ENCODE measurements at places on chromosomes 13 and 19. TPM values are rescaled to one million over a fixed set of nuclear protein-coding genes. Genes with fewer than 3 reads are reported as not detected.

- no peak overlapping the region for H3K4me3 ChIP-seq
- no peaks in the 10 kb centered on the region for H3K36me3 ChIP-seq
- H3K4me1 ChIP-seq: no peaks in the 10 kb centered on the region
- H3K27ac ChIP-seq: no peak overlapping the region
- no peaks in the 10 kb centered on the region for H3K27me3 ChIP-seq
- no peak for DNase-seq
Measured at GRCh38 chr19:43310221-43310620, 40.9 kb upstream of the PSG9 start.

DNA sequence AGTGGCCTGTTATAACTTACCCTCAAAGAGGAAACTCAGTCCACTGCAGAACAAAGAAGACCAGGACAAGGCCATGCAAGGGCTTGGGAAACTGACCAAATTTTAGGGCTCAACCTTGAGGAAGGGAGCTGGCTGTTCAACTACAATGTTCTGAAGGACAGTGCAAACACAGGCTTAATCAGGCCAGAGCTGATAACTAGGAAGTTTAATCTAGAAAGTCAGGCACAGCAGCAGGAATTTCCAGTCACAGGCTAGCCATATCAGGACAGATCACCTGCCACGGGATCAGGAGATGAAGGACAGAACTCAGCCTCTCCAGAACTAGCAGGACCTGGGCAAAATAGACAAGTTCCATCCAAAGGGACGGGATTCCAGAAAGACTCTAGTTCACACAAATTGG lies 89.4 kb downstream of the ENOX1 start:
- peaks cover 7% of the 10 kb centered on the region for H3K4me1 ChIP-seq
- DNase-seq: no peak
- no peak overlapping the region for H3K4me3 ChIP-seq

DNA sequence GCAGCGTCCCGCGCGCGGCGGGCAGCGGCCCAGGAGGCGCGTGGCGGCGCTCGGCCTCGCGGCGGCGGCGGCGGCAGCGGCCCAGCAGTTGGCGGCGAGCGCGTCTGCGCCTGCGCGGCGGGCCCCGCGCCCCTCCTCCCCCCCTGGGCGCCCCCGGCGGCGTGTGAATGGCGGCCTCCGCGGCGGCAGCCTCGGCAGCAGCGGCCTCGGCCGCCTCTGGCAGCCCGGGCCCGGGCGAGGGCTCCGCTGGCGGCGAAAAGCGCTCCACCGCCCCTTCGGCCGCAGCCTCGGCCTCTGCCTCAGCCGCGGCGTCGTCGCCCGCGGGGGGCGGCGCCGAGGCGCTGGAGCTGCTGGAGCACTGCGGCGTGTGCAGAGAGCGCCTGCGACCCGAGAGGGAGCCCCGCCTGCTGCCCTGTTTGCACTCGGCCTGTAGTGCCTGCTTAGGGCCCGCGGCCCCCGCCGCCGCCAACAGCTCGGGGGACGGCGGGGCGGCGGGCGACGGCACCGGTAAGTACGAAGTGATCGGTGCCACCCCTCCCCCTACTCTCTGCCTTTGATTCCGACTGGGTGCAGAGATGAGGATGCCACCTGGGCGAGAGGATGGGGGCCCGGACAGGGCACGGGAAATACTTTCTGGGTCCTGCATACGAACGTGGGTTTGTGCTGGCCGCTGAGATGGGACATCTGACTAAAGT lies 874 bp downstream of the TRIM28 start:
- H3K4me1 ChIP-seq: peaks cover 6% of the 10 kb centered on the region
- DNase-seq: no peak
- peaks cover 33% of the 10 kb centered on the region for H3K36me3 ChIP-seq
- peaks cover 13% of the 10 kb centered on the region for H3K27me3 ChIP-seq
- H3K4me3 ChIP-seq: peak overlapping the region; percentile 92
- H3K27ac ChIP-seq: peak overlapping the region; percentile 92

DNA sequence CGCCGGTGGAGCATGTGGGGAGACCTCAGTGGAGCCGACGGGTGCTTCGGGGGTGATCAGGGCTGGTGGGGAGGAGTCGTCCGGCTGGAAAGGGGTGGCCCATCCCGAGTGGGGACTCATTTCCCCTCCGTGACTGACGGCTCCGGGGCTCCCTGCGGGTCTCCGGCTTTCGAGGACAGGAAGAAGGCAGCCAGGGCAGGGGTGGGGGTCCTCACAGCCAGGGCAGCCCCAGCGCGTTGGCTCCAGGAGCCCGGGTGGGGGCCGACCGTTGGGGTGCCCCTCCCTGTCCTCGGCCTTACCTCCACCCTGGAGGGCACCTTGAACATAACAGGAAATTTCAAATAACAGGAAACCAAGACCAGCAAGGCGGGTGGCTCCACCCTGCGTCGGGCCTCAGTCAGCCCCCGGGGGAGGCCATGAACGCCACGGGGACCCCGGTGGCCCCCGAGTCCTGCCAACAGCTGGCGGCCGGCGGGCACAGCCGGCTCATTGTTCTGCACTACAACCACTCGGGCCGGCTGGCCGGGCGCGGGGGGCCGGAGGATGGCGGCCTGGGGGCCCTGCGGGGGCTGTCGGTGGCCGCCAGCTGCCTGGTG lies at the start of gene S1PR4:
S1PR4 (plus strand) TSS at position 393 of the 596 bp plus-strand sequence; CDS start at position 417, 24 bp downstream.
- no peaks in the 10 kb centered on the region for H3K36me3 ChIP-seq
- no peak within 1 kb of the TSS for H3K4me3 ChIP-seq
- no peak within 1 kb of the TSS for H3K27ac ChIP-seq
- no peaks in the 10 kb centered on the region for H3K27me3 ChIP-seq

DNA sequence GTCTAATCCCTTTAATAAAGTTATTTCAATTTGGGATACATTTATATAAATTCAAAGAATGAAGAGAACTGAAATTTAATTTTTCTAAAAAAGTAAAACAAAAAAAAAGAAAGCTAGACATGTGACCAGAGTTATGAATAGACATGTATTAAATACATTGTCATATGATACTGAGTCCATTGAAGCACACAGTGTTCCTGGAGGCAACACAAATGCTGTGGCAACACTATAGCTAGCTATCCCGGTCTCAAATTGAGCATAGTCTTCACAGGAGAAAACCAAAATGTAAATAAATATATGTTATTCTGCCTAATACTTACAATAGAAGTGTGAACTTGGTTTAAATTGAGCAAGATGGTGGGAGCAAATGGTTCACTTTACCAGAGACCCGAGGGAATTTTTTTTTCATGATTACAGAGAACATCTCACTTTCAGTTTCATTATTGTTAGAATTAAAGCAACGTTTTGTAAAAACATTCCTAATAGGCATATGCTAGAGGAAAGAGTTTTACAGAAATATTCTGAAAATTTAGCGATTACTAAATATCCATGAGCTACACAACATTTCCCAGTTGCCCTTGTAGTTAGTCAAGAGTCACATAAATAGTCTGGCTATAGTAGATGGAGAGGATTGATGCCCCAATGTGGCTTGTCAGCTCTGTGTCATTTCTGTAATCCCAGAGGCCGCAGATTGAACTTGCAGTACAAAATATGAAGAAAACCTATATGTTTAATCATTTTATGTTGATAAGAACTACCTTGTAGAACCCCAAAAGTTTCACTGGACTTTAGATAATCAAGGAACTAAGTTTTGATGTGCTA lies 775.7 kb upstream of the SPRY2 start:
- no peaks in the 10 kb centered on the region for H3K4me1 ChIP-seq
- no peaks in the 10 kb centered on the region for H3K27me3 ChIP-seq
- H3K4me3 ChIP-seq: no peak overlapping the region
- H3K36me3 ChIP-seq: no peaks in the 10 kb centered on the region
- H3K27ac ChIP-seq: no peak overlapping the region

DNA sequence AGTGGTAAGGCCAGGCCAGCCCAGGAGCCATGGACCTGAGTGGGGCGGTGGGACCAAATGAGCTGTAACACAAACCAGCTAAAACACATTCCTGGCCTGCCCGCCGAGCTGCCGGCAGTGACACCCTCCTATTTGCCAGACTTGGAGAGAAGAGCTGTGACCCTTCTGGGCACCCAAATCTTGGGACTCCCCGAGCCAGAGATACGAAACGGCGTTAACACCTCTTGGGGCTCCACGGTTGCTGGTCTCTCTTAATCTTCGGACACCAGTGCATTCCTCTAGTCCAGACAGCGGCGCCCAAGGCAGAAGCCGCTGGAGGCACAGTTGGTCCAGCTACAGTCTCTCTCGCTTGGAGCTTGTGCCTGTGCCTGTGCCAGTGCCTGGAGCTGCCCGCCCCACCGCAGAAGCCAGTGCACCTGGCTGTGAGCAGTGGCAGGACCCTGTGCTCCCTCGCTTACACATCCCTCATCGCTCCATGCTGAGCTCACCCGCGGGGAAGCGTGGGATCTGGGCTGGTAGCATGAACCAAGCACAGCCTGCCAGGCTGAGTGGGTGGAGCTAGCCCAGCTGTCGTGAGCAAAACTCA lies 147.2 kb upstream of the KLHL1 start:
- no peaks in the 10 kb centered on the region for H3K27me3 ChIP-seq
- H3K4me3 ChIP-seq: no peak overlapping the region
- H3K27ac ChIP-seq: no peak overlapping the region
- H3K4me1 ChIP-seq: no peaks in the 10 kb centered on the region

DNA sequence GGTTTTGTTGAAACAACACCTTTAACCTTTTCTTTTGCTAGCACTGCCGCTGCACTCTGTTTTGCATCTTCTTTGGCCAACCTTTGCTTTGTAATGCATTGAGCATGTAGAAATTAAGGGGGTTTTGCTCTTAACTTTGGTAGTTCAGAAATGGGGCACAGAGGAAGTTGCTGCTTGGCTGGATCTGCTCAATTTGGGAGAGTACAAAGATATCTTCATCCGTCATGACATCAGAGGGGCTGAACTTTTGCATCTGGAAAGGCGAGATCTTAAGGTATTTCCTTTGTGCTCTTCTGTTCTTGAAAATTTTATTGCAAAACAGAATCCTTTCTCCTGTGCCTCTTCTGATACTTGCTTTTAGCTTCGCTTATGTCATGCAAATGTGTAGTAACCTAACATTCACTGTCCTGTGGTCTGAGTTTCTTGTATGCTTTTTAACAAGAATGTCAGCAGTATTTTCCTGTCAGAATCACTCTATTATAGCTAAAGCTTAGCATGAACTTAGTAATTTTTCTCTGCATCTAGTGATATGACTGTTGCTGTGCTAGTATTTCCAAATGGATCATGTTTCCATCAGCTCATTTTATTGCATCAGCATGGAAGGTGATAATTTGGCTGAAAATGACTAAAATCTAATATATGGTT lies 50.7 kb upstream of the AKAP11 start:
- H3K36me3 ChIP-seq: no peaks in the 10 kb centered on the region
- peak overlapping the region; percentile 14 for H3K27ac ChIP-seq
- H3K27me3 ChIP-seq: no peaks in the 10 kb centered on the region

DNA sequence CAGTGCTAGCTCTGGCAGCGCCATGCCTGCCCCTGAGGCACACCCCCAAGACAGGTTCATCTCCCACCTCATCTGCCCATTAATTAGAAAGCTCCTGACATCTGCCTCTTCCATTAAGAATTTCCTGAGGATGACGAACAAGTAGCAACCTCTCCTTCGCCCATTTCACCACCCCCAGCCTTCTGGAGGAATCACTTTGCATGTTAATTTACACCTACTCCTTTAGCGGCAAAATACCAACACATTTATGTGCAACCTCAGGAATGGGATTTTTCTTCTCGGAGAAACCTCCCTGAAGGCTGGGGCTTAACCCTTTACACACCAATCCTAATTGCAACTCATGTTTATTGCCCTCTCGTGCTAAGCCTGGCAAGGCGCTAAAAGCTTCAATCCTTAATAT lies 13.8 kb downstream of the SLC7A1 start:
- H3K4me1 ChIP-seq: peaks cover 31% of the 10 kb centered on the region
- H3K27ac ChIP-seq: no peak overlapping the region
- no peaks in the 10 kb centered on the region for H3K27me3 ChIP-seq
- no peak overlapping the region for H3K4me3 ChIP-seq

Gene CATSPERD
- total RNA-seq: not detected

Gene METTL21C
- total RNA-seq: not detected

Gene SCAMP4
- 65.7 TPM for total RNA-seq
